ENCODE measurements at places on chromosomes 1 and 21.

DNA sequence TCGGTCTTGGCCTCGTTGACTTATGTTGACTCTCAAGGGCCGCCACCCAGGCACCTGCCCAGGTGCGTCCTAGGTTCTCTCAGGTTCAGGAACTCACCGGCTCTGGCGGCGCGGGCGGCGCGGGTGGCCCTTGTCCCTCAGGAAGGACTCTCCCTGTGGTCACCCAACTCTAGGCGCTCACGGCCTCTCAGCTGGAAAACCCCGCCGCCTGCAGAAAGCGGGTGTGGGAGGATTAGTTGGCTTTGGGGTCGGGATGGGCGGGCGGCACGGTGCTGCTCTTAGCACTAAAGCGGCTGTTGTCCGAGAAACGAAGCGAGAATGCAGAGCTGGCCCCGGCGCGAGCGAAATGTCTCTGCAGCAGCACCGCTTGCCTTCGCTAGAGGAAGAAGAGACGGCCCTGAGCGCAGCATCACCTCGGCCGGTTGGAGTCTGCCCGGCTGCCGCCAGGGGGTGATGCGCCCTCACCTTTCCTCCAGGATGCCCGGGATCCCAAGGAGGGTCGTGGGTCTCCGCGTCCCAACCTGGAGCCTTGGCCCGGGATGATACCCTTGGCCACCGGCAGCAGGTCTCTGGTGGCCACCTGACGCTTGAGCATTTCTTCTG lies 8.1 kb upstream of the TADA1 start:
- DNase-seq: peak; percentile 33

GRCh38 chr21:38851101-38851500 lies 45.4 kb downstream of the ETS2 start:
- DNase-seq: no peak

DNA sequence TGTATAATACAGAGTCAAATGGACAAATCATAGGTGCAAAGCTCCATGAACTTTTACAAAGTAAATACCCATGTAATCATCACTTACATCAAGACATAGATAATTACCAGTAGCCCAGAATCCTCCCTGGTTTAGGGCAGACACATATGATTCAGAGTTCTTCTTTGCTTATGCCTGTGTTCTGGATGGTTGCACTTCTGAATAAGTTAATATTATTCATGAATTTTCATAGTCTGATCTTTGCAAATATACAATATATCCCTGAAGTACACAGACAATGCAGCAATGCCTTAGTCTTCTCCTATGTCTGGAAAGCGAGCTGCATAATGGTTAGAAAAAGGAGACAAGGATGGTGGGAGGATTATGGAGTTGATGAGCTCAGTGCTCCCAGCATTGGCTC lies 122.4 kb upstream of the PLXNA2 start:
- DNase-seq: no peak

DNA sequence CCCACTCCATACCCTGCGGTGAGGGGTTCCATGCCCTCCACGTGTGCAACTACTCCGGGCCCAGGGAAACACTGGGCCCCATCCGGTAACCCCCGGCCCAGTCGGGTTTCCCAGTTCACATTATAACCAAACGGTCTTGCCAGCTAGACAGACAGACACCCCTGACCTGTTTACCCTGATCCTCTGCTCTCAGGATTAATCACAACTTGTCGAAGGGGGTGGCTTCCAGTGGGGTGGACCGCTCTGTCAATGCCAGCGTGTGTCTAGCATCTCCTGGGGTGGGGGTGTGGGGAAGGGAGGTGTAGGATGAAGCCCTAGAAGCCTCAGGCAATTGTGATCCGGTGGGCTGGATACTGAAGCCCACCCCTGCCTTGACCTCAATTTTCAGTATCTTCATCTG lies 4.6 kb upstream of the OLIG2 start:
- no peak for DNase-seq

GRCh38 chr1:192954705-192955265 lies 104.4 kb downstream of the UCHL5 start:
- DNase-seq: no peak

GRCh38 chr21:41602531-41602930 lies 94.6 kb upstream of the TMPRSS2 start:
- no peak for DNase-seq

- no peak for DNase-seq
These were observed 67.5 kb downstream of the RGL1 start for GRCh38 chr1:183872403-183872802.

DNA sequence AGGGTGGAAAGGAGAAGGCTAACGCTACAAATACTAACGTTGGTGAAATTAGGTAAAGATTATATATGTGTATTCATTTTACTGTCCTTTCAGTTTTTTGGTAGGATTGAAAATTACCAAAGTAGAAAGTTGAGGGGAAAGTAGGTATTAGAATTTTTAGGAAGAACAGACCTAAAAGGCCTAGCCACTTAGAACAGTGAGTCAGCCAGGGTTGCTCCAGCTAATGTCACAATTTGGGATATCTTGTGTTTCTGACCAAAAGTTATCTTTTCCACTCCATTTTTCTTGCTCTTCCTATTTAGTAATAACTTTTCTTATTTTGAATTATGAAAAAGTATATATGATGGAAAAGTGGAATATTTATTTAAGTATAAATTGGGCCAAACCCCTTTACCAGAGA lies 40.1 kb downstream of the F3 start:
- no peak for DNase-seq

DNA sequence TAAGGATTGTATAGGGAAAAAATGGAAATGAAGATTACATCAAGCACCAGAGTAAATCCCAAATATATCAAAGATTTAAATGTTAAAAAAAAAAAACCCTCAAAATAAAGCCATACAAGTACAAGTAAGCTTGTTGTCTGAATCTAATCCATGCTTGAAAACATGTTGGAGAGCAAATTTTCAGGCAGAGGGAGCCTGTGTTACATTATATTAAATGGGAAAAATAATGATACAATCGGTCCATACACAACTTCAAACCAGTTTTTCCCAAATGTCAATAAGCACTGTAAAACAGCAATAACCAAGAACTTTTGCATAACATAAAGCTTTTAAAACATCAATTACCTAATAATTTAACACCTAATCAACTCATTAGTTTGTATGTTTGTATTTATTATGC lies 949.4 kb upstream of the ADGRL4 start:
- DNase-seq: no peak

DNA sequence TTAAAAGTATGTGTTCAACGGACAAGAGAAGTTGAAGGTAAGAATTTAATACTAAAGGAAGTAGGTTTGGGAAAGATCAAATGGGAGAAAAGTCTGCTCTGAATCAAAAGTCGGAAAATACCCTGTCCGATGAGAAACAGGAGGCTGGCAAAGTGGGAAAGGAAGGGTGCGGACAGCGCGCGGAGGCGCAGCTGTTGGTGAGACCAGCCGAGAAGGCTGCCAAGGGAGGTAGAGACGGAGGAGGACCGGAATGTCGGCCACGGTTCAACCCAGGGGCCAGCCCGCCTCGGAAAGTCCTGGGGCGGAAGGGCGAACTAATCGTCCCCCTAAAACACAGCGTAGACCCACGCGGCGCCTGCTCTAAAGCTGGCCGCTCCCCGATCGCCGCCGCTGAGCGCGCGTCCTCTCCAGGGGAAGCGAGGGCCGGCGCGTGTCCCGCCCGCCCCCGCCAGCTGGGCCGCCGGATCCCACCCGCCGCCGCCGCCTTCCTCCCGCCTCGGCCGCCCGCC lies 639 bp upstream of the SPATA1 start:
- peak; percentile 66 for DNase-seq

- DNase-seq: no peak
These were observed 15.6 kb downstream of the LDLRAP1 start for GRCh38 chr1:25559031-25559430.

DNA sequence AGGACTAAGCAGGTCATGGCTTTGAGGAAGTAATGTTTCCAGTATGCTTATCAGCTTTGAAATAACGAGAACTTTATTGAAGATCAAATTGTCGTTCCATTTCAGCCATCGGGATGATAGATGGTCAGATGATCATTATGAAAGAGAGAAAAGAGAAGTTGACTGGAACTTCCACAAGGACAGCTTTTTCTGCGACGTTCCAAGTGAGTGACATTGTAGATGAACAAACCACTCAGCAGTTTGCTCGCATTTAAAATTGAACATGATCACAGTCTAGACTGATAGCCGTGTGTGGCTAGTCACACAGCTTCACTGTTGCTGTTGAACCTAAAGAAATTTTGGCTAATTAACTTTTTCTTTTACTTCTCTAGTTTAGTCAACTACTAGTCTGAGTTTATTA lies 151.1 kb downstream of the TLR5 start:
- DNase-seq: no peak

DNA sequence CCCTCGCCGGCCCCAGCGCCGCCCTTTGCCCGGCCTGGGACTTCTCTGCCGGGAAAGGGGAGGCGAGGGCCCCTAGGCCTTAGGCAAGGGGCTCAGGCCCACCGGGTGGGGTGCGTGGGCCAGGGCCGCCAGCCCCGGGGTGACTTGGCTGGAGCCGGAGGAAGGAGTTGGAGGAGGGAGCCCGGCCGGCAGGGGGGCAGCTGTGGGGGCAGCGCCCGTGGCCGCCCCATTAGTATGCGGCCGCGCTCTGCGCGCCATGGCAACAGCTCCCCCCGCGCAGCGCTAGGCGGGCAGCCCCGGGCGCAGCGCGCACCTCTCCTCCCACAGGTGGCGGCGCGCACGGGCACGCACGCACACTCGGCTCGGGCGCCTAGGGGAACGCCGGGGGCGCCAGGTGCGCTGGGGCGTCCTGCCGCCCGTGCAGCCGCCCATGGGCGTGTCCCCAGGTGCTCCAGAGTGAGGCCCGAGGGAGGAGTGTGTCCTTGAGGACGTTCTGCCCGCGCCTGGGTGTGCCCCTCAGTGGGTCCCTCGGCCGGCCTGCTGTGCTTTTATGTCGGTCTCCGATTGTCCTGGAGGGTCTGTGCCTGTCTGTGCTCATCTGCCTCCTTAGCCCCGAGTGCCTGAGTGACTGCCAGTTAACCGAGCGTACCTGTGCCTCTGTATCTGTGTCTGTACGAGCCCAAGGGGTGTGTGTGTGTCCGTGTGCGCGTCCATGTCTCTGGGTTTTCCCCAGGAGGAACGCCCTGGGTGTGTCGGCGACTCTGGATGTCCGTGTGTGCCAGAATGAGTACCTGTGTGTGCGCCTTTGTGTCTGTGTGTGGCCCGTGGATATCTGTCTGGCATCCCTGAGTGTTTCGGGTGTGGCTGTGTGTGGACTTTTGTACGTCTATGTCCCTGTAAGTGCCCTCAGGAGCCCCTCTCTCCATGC lies 38.2 kb upstream of the WASF2 start:
- no peak for DNase-seq

GRCh38 chr1:25695771-25696311 lies 79.2 kb downstream of the MAN1C1 start:
- DNase-seq: peak; percentile 90

GRCh38 chr1:27569506-27570291 lies 34.2 kb downstream of the AHDC1 start:
- no peak for DNase-seq
